ENCODE measurements at places on chromosomes 12 and 14.
A peak's percentile ranks its signal among the peaks of the same experiment; 100 is the strongest.

DNA sequence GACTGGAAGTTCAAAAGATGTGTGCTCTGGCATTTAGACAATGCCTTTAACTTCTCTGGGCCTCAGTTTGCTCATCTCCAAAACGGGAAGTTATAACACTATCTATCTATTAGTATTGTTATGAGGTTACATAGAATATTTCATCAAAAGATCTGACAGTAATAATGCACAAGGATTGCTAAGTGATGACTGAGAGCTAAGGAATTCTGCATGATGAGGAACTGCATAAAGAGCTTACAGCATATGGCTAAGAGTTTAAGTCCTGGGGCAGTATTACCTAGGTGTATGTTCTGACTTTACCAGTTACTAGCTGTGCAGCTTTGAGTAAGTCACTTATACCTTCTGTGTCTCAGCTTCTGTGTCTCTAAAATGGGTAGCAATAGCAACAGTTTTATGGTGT, 160.1 kb upstream of the TMPO start:
- DNase-seq = no peak

DNA sequence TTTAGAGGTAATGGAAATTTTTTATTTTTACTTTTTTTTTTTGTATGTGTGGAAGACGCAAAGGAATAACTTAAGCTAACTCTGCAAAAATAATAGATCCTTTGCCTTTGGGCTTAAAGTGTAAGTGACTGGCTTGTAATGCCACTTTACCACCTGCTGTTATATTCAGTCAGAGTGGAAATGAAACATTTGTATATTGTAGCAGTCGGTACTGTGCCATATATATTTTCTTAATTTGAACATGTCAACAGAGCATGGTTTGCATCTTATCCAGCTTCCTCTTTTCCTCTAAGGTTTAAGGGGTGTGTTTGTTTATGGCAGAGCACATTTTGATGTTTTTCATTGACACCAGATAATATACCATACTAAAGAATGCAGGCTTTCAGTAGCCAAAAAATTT, 176.6 kb downstream of the TRHDE start:
- DNase-seq = no peak

- peak; percentile 9 for DNase-seq
Measured at GRCh38 chr14:31205681-31206535, 1.7 kb downstream of the HECTD1 start.

- no peak for DNase-seq
Measured at GRCh38 chr12:6533653-6533922, 729 bp upstream of the GAPDH start.

DNA sequence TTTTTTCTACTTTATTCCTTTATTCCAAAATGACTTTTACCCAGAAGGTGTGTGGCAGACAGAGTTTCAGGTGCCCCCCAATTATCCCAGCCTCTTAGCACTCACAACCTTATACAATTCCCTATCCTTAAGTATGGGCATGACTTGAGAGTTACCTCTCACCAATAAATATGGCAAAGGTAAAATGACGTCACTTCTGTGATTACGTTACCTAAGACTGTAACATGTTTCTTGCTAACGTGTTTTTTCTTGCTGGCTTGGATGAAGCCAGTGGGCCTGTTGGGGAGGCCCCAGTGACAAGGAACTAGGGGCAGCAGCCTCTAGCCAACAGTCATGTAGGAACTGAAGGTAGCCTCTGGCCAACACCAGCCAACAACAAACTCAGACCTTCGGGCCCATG, 13.3 kb upstream of the TUNAR start:
- no peak for DNase-seq

DNA sequence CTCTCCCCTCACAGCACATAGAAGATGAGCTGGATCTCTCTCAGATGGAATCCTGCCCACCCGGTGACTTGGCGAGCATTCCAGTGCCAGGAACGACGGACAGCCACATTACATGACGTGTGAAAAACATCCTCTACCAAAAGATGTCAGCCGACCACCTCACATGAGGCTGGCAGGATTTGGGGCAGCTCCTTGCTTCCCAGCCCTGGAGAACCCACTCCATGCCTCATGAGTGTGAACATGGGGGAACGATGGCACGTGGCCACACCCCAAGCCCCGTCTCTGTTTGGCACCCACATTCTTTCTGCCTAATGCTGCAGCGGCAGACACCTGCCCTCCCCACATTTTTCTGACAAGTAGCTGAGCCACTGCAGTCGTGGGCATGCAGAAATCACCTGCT, 202.5 kb downstream of the CALM1 start:
- DNase-seq = no peak

GRCh38 chr14:67426161-67426560, 14.2 kb upstream of the PLEK2 start:
- DNase-seq = no peak

DNA sequence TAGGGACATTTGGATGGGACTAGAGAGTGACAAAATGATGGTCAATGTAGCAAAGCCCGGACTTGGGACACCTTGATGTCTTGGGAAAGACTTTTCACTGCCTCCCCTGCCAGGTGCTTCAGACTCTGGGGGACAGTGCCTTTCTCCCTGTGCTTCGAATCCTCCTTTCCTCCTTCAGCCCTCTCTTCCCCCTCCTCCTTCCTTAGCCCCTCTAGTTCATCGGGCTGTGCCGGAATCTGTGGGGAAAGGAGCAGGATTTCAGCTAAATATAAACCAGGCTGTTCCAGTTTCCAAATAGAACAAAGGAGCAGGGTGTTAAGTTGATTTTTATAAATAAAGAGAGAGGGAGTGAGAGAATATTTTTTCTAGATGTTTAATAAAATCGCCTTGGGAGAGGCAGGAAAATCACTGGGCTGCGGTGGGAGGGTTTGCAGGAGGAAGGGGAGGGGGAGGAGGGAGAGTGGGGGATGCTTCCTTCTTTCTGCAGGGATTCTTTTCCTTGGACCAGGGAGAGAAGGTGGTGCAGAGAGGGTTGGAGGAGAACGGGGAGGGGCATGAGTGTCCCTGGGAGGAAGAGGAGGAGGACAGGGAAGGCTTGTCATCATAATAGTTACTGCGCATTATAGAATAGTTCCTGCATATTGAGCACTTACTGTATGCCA, 21.3 kb upstream of the CABP1 start:
- no peak for DNase-seq

DNA sequence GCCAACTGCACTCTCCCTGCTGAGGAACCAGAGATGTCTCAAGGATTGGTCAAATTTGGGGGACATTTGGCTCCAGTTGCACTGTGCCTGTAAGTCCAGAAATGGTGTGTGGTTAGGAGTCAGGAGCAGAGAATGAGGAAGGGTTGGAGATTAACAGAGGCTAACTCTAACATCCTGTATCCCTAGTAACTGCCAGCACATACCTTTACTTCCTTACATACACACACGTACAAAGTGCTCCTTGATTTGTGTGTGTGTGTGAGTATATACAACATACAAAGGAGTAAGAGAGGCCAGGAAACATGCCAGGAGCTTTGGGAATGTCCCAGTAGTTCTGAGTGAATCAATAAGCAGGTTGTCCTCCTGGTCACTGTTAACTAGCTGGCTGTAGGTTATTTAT, 39.8 kb upstream of the NRXN3 start:
- DNase-seq = no peak

- peak; percentile 85 for DNase-seq
Measured at GRCh38 chr14:60327447-60328331, 78.7 kb downstream of the PPM1A start.

DNA sequence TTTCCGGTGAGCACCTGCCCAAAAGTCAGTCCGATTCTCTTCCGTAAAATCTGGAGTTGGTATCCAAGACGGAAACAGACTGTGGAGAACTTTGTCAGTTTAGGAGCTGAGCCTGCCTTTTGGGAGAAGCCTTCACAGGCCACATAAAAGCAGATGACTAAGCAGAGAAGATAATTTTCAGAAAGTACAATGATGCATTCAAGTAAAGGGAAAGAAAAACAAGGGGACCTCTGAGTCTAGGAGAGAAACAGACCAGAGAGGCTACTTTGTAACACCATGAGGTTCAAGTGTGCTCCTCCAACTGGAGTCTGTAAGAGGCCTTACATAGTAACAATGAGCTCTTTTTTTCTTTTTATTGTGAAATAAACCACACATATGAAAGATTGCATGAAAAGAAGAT, 21.1 kb downstream of the TMED8 start:
- DNase-seq = no peak

GRCh38 chr12:107374161-107374840, 281.0 kb upstream of the CRY1 start:
- DNase-seq = peak; percentile 38

GRCh38 chr12:81416571-81416970, 338.7 kb downstream of the ACSS3 start:
- no peak for DNase-seq

DNA sequence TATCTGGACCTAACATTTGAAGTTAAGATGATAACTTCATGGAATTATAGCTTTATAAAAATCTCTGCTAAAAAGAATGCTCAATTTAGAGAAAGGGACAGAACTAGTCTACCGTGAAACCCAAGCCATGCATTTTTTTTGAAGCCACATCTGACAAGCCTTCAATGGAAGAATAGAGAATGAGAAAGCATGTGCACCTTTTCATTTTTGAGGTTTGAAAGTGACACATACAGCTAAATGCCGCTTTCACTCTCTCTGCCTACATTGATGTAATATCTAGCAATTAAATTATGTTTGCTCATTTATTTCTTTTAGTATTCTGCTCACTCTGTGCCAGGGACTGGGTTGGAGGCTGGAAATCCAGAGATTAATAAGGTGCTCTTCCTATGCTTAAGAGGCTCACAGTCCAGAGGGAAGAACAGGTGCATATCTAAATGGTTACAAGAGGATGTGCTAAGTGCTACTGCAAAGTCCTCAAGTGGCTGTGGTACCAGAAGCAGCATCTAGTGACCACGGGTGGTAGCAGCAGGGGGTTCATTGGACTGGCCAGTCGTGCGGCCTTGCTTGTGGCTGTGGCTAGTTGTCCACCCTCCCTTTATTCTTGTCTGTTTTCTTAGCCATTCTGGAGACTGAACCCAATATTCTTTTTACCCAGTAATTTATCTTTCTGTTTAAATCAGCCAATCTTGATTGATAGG, 60.4 kb downstream of the PPP1R36 start:
- no peak for DNase-seq

GRCh38 chr14:36111822-36112583, 64.5 kb downstream of the PTCSC3 start:
- no peak for DNase-seq

DNA sequence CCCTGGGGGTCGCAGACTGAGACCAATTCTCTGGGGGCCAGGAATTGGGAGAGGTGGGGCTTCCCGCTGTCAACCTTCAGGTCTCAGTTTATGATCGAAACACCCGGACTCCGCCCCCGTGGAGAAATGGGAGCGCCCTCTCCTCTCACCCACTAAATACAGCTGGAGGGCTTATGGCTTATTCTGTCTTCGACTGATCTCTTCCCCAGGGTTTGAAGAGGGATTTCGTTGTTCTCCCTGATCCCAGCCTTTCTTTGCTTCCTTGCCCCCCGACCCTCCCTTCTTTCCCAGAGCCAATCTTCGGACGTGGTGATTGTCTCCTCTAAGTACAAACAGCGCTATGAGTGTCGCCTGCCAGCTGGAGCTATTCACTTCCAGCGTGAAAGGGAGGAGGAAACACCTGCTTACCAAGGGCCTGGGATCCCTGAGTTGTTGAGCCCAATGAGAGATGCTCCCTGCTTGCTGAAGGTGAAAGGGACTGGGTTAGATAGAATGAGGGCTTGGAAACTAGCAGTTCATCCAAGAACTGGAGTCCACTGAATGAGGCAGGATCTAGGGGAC, 607 bp downstream of the OS9 start:
- no peak for DNase-seq

- peak; percentile 59 for DNase-seq
Measured at GRCh38 chr14:101851736-101852405, 90.4 kb downstream of the PPP2R5C start.

DNA sequence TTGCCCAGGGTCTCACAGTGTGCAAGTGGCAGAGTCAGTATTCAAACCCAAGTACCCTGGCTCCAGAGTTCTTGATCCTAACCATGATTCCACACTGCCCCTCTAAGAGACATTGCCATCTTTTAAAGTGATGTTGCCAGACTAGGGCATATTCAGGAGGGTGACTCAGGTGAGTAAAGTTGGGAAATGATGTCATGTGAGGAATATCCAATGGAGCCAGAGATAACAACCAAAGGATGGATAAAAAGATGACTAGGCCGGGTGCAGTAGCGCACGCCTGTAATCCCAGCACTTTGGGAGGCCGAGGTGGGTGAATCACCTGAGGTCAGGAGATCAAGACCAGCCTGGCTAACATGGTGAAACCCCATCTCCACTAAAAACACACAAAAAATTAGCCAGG, 85.6 kb downstream of the SMOC1 start:
- no peak for DNase-seq

DNA sequence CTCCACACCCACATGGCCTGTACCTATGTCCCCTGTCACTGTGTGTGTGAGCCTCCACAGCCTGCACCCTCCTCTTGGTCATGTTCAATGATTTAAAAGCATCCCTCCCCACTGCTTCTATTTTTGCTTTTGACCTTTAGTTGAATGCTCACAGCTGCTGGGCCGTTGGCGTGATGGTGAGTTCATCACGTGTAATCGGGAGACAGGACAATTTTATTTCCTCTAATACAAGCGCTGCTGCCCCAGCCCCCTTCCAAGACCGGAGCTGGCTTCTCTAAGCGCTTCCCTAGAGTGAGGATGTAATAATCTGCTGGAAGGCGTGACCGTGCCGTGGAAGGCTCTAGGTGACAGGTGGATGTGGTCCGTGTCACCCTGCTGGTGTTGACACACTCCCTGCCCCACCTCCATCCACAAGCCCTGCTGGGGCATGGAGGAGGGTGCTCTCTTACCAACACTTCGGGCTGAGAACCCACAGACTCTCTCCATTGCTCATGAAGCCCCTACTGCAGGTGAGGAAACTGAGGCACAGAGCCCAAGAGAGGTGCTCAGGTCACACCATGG, 25.4 kb downstream of the CCDC85C start:
- no peak for DNase-seq

DNA sequence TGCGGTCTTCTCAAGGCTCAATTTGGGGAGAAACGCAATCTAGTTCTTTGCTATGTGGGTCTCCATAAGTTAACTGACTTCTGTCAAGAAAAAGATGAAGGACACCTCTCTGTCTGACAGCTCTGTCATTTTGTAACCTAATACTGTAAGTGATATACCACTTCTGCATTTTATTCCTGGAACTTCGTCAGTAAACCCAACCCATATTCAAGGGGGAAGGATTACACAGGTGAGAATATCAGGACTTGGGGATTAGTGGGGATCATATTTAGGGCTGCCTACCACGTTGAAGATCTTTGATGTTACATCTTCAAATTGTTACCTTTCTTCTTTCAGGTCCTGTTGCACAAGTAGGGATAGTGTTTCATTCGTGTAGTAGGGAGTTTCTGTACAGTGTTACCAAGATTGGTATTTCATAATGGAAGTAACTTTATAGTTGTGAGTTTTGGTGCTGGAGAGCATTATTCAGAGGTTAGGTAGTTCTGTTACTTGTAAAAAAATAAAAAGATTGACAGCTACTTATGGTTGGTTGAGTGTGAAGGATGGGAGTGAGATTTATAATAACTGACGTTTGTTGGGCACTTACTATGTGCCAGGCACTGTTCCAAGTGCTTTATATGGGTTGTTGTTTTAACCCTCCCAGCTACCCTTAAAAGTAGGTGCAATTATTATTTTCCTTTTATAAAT, 1.6 kb downstream of the TMEM260 start:
- DNase-seq = no peak

- no peak for DNase-seq
Measured at GRCh38 chr12:110893956-110894355, 26.4 kb downstream of the MYL2 start.

Data from inflammatory macrophage (primary cell).